ENCODE measurements at places on chromosomes 4 and X. TPM values are rescaled to one million over a fixed set of nuclear protein-coding genes. Genes with fewer than 3 reads are reported as not detected.

GRCh38 chr4:149518471-149518870, 297.2 kb downstream of the IQCM start:
- no peak for DNase-seq

ADH6 gene
- not detected for total RNA-seq

DNA sequence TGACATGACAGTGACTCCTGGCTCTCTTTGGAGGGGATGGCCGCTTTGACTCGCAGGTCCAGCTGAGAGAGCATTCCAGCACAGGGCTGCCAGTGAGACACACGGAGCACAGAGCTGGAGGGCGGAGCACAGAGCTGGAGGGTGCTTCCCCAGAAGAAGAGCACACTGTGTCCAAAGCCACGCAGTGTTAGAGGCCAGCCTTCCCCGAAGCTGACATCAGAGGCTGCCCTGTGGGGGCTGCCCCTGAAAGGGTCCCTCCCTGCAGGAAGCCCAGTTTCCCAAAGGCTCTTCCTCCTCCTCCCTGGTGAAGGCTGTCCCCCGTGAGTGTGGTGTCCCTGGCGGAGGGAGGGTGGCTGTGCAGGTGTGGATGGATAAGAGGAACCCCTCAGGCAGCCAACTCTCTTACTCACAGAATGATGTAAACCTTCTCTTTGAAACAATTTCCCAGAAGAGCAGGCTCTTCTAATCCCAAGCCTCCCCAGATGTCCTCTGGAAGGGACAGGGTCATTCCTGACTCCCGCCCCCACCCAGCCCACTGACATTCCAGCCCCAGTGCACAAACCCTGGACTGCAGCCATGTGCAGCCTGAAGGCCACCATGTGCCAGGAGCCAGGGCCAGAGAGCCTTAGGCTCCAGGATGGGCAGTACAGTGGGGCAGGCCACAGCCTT, 53.4 kb downstream of the PSAPL1 start:
- no peak for DNase-seq

GRCh38 chrX:148659481-148659880, 159.1 kb downstream of the AFF2 start:
- DNase-seq: no peak
